ENCODE measurements at places on chromosomes 11 and 22.

GRCh38 chr11:112719736-112720525 lies 241.3 kb upstream of the NCAM1 start:
- DNase-seq, result no peak

DNA sequence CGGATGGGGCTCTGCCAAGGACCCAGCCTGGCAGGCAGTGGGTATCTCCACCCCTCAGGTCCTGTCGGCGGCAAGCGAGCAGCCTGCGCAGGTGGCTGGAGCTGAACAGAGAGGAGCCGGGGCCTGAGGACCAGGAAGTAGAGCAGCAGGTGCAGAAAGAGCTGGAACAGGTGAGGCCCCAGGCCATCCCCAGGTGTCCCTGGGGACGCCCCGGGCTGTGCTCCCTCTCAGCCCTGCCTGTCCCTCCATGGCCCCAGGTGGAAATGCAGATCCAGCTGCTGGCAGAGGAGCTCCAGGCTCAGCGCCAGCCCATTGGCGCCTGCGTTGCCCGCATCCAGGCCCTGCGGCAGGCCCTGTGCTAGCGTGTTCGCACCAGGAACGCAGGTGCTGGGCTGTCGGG lies 44.0 kb downstream of the PISD start:
- peak; percentile 92 for DNase-seq

- no peak for DNase-seq
Observed at GRCh38 chr11:96260067-96260511, 82.9 kb downstream of the MAML2 start.

DNA sequence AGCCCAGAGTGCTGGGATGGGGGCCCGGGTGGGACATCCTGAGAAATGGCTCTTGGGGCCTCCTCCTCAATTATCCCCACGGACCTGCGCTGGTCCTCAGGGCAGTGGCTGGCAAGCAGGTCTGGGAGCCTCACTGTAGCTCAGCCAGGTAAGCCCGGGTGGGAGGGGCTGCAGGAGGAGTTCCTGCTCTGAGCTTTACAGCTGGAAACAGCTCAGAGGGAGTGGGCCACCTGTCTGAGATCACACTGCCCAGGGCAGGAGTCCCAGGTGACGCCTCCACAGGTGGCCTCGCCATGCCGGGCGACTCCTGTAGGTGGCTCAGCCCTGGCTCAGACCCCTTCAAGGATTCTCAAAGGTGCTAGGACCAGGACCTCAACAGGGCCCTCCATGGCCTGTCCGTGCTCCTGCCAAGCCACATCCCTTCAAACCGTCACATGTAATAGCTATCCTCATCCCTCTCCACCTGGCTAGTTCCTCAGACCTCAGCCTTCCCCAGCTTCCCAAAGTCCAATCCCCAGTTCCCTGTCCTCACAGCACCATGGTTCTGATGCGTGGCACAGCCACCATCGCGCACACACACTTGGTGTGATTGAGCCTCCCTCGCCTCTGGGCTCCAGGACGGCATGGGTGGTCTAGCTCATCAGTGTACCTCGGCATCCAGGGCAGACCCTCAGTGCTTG lies 3.6 kb upstream of the TSSK2 start:
- DNase-seq, result peak; percentile 71

GRCh38 chr11:72781313-72782080 lies 12.3 kb downstream of the STARD10 start:
- DNase-seq, result peak; percentile 66

GRCh38 chr11:65785319-65786007 lies 1.4 kb upstream of the OVOL1 start:
- DNase-seq, result no peak

DNA sequence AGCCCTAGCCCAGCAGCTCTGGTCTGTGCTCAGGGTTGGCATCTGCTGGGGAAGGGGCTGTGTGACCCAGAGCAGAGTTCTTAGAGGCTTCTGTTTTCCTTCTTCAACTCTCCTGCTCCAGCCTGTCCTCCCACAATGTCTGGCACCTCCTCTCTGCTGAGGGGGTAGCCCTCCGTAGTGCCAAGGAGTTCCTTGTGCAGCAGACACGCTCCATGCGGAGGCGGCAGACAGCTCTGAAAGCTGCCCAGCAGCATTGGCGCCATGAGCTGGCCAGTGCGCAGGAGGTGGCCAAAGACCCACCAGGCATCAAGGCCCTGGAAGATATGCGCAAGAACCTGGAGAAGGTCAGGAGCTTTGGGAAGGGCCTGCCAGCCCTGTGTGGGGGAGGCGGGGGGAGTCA lies 69.3 kb downstream of the CEP164 start:
- no peak for DNase-seq

GRCh38 chr11:1839204-1839923 lies 583 bp downstream of the TNNI2 start:
- DNase-seq, result no peak

- DNase-seq, result no peak
Observed at GRCh38 chr11:72221386-72222075, 3.0 kb upstream of the INPPL1 start.

GRCh38 chr11:85810871-85811611 lies at the start of gene SYTL2:
Gene SYTL2, minus strand, starts transcription at chr11:85811141. Its CDS starts 53,416 bp downstream, at chr11:85757725.
- DNase-seq, result peak; percentile 73

DNA sequence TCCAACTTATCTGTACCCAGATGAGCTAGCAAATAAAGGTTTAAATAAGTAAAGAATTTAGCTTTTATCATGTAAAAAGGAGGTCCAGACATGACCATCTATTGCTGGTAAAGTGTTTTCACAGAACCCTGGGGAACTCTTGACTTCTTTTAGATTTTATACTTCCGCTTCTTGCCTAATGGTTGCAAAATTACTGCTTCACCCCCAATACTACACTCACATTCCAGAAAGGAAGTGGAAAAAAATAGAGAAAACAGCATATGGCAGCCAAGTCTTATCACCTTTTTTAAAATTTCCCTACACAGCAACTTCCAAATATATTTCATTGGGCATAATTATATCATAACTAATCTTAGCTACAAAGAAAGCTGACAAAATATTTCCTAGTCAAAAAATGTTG lies 12.1 kb downstream of the BBOX1 start:
- no peak for DNase-seq

GRCh38 chr22:30514252-30514651 lies 8.8 kb upstream of the SEC14L4 start:
- DNase-seq, result no peak

DNA sequence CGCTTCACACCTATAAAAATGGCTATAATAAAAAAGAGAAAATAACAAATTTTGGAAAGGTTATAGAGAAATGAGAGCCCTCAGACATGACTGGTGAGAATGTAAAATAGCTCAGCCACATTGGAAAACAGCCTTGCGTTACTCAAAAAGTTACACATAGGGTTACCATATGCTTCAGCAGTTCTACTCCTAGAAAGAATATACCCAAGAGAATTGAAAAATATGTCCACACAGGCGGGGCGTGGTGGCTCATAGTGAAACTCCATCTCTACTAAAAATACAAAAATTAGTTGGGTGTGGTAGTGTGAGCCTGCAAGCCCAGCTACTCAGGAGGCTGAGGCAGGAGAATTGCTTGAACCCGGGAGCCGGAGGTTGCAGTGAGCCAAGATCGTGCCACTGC lies 7.6 kb upstream of the JHY start:
- DNase-seq, result no peak

DNA sequence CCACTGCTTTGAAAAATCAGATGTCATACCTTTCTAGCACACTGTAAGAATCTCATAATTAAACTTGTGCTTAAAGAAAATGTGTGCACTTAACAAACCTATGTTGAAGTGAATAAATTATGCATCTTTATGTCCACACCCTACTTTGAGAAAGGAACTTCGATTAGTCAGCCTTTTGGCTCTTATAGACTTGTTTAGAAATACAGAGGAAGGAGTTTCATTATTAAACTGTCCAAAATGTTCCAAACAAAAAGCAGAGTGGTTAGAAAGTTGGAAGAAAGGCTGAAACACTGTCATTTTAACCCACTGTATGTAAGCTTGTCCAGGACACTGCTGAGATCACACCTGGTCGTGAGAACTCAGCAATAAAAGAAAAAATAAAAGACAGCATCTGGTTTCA lies 863.2 kb upstream of the CHORDC1 start:
- no peak for DNase-seq

- DNase-seq, result no peak
Observed at GRCh38 chr11:38598418-38598817, 2000.4 kb upstream of the RAG2 start.

DNA sequence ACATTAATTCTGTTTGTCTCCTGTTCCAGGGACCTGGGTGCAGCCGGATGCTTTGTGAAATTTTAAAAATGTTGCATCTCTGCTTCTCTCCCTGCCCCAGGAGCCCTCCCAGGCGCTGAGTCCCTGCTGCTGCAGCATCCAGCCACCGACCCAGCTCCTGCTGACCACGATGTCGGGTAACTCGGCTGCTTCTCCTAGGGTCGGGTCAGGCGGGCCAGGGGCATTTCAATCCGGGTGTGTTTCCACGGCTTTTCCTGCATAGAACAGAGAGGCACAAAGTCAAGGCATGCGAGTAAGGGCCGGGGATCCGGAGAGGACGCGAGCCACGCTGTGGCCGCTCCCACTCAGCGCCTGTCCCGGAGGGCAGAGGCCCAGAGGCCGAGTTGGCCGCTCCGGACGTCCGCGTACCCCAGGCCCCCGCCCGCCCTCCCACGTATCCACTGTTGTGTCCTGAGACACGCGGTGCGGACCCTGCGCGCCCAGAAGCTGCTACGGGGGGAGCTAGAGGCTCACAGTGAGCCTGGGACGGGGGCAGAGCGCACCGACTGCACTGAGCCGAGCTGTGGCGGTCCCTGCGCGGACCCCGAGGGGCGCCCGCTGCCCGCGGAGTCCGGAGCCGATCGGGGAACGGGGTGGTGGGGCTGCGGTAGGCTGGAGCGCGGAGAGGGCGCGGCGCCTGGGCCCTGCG lies at the start of gene POU2AF3:
Gene POU2AF3, plus strand, starts transcription at position 134 of the 688 bp plus-strand sequence. Its CDS starts 36 bp downstream, at position 170.
- DNase-seq, result no peak

GRCh38 chr11:846496-847098 lies 3.9 kb downstream of the TSPAN4 start:
- DNase-seq, result no peak

DNA sequence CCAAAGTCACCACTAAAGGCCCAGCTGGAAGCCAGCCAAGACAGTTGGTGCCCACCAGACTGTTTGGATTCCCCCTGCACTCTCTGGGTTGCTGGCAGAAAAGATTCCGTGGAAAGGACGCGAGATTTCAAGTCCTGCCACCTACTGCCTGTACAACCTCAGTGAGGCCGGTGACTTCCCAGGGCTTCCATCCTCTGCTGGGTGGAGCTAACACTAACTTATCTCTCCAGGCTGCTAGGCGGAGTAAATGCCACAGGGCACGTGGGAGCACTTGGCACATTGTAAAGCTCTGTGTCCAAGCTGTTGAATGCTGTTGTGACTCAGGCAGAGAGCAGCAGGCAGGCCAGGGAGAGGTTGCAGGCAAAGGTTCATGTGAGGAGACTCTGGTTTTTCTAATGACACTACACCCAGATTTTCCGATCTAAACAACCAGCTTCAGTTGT lies 50.9 kb upstream of the CDON start:
- DNase-seq, result peak; percentile 28

Measured in NCI-H146 (cell line).